Stimulated activated naive CD8-positive, alpha-beta T cell treated with anti-CD3 and anti-CD28 coated beads, Interleukin-15, amount 100 ng/mL, for 72 hours (primary cell): ENCODE measurements at places on chromosomes 6 and 20.

DNA sequence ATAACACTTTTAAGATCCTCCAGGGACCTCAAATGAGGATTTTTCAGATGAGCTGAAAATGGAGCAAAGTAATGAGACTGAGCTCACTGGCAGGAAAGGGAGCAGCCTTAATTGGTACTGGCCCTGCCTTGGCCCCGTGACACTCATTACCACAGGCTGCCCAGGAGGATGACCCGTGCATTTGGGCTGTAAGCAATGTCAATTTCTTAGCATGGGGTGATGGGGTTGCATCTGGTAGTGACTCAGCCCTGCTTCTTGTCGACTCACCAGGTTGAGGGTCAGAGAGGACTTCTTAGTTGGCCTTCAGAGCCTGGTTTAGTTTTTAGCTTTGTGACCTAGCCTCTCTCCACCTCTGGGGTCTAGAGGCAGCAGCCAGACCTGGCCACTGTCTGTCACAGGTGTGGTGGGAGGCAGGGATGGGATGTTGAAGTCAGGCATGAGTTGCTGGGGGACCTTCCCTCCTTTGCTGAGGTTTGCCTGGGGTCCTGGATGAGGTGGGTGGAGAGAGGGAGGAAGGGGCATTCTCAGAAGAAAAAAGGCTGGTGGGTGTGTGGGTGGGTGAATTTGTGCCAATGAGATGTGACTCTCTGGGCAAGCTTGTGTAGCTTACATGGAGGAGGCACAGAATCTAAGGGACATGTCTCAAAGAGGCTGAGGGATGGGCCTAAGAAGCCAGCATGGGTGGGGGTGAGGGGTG lies 25.9 kb upstream of the EPB41L1 start:
- no peak for DNase-seq

DNA sequence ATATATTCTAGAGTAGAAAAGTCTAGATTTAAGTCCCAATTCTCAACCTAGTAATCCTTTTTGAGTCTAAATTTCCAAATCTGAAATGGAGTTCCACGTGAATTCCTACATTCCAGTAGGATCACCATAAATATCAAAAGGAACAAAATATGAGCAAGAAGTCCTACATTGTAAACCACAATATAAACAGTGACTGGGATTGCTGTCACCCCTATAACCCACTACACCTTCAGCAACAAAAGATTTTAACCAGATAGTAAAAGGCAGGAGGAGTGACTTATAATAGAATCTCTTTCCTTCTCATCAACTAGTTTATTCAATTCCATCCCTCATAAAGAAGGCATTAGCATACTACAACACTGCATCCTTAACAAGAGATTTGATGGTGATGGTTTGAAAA lies 210.6 kb downstream of the KIF16B start:
- no peak for DNase-seq

DNA sequence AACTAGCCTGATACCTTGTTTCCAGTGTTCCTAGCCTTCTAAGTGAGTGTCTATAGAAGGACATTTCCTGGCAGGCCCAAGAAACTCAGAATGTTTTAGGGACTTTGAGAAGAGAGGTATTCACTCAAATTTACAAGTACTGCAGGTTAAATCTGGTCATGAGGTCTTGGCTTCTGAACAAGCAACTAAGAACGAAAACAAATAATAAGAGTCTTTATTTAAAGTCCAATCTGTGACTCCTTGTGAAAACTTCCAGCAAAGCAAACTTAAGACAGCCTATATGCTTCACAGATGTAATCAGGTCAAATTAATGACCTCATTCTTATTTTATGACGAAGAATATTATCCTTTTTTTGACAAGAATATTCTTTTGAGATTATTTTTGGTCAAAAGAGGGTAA lies 79.4 kb upstream of the PRSS16 start:
- DNase-seq, result no peak

GRCh38 chr6:83430611-83431544 lies at the start of gene ME1:
ME1 (minus strand) TSS chr6:83431051; CDS start chr6:83430954, 97 bp downstream.
- peak; percentile 10 for DNase-seq

DNA sequence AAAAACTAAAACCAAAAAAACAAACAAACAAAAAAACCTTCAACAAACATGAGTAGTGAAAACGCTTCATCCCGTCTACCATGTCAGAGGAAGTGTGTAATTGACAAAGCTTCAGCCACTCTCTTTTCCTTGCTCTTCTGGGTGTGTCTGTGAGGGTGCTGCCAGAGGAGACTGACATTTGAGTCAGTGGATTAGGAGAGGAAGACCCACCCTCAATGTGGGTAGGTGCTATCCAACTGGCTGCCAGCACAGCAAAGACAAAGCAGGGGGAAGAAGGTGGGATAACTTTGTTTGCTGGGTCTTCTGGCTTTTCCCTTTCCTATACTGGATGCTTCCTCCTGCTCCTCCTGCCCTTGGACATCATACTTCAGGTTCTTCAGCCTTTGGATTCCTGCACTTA lies 145.6 kb downstream of the TASP1 start:
- no peak for DNase-seq

GRCh38 chr6:169341706-169342105 lies 88.1 kb upstream of the THBS2 start:
- no peak for DNase-seq

DNA sequence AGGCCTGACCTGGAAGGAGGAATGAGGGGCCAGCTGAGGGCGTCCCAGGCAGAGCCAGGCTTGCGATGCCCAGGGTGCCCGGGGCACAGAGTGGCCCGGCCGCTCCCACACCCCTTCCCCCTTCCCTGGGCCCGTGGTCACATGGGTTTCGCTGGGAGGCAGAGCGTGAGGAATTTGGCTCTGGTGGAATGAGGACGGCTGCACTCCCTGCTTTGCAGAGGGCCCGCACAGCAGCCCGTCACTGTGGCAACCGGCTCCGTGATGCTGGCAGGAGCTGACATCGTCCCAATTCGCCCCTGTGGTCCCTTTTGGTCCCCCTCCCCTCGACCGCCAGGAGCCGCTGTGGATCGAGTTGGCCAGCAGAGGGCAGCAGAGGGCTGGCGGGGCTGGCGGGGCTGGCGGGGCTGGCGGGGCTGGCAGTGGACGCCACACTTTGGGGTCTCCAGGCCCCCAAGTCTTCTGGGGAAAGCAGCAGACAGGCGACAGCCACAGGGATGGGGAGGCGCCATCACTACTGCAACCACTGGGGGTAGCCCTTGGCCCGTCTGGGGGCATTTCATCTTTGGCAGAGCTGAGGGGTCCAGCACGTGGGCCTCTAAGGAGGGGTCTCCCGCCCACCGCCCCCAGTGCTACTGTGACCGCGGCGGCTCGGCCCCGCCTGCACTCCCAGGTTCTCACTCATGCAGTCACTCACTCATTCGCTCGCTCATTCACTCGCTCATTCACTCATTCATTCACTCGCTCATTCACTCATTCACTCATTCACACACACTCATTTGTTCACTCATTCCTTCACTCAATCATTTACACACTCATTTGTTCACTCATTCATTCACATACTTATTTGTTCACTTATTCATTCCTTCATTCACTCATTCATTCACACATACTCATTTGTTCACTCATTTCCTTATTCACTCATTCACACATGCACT lies 49.7 kb upstream of the BHLHE23 start:
- DNase-seq, result peak; percentile 65

DNA sequence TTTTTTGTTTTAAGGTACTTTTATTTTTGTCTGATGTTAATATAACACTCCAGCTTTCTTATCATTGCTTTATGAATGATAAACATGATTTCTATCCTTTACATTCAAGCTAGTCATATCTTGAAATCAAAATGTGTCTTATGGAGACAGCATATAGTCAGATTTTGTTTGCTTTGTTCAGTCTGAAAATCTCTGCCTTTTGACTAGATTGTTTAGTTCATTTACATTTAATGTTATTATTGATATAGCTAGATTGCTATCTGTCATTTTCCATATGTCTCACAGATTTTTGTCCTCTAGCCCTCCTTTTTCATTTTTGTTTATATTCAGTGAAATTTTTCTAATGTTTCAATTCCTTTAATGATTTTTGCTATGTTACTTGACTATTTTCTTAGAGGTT lies 332.8 kb downstream of the SMOC2 start:
- DNase-seq, result no peak
